ENCODE measurements at places on chromosomes 6 and 20.

GRCh38 chr6:43216200-43216599 lies 13.1 kb downstream of the DNPH1 start:
- no peak for DNase-seq

DNA sequence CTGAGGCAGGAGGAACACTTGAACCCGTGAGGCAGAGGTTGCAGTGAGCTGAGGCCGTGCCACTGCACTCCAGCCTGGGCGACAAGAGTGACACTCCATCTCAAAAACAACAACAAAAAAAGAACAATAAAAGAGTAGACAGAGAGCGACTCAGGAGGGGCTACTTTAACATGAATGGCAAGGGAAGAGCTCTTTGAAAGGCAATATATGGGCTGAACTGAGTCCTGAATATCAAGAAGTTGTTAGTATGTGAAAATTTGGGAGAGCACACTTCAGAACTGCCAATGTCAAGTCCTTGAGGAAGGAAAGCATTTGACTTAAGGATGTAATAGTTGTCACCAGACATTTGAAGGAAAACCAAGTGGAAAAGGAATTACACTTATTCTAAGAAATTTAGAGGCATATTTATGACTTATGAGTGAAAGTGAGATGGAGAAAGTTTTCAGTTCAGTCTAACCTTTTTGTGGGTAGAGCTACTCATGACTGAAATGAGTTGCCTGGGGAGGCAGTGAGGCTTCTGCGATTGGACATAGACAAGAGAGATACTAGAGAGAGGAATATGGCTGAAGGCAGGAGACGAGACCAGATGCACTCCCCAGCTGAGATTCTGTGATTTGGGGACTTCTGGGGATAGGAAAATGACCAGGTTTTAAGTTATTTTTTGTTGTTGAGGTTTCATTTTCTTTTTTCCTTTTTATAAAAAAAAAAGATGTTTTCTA lies 48.6 kb upstream of the SLC16A10 start:
- no peak for DNase-seq

- DNase-seq: no peak
Measured at GRCh38 chr20:10728873-10729670, 55.3 kb upstream of the JAG1 start.

DNA sequence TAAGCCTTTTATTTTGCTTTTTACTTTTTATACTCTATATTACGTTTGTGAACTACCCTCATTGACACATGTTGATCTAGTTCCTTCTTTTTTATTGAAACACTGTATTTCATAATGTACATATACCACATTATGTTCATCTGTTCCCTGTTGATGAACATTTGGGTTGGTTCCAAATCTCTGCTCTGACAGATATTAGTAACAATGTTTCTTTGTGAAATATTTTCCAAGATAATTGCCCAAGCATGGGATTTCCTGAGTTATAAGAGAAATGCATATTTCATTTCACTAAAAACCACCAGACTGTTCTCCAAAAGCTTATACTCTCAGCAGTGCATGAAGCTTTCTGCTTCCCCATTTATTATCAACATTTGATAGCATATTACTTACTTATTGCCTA lies 44.2 kb upstream of the TNFRSF21 start:
- peak; percentile 52 for DNase-seq

DNA sequence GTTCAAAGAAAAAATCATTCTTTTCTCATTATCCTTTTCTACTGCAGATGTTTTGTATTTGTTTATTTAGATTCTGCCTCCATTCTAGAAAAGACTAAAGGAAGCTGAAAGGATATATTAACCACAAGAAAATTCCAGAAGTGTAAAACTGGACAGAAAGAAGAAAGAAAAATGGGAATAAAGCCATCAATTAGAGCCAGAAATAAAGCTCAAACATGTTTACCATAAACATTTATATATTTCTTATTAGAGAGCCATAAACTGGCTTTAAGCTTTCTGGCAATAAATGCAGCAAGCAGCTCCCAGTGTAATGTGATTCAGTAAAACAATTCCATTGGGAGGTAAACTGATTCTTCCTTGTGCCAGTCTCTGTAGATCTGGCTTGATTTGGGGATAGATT lies 244.1 kb downstream of the PTPRK start:
- DNase-seq: no peak
